ENCODE measurements at places on chromosomes 2 and 18.

GRCh38 chr18:4068552-4069158, 386.5 kb downstream of the DLGAP1 start:
- no peak for DNase-seq

- no peak for DNase-seq
Measured at GRCh38 chr2:59025157-59025757, 784.1 kb upstream of the FANCL start.

DNA sequence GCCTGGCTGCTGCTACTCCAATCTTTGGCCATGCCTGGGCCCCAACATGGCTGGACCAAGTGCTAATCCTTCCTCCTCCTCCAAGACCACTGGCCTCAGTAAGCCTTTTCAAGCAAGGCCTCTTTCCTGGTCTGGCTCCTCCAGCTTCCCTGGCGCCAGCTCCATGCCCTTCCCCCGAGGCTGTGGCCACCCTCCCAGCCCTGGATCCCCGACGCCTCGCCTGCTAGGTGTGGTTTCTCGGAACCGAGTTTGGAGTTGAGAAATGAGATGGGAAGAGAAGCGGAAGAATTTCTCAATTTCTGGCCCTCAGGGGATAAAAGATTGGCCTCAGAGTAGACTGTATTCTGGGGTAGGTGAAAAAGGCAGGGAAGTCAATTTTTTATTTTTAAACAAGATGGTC, 46.4 kb downstream of the ADCY3 start:
- no peak for DNase-seq

DNA sequence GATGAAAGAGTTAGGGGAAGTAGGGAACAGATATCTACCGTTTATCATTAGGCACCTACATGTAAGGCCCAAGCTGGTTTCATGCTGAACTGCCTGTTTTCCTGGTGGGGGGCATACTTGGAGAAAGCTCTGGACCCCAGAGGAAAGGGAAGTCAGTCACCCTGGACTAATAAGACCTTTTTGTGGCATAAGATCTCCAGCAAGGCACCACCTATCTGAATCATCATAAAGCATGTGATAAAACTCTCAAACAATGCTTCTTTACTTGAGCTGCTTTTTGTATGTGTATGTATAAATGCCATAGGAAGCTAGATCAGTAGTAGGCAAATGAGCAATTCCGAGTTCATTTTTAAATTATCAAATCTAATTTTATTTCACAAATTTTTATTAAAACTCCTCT, 104.8 kb downstream of the TANC1 start:
- no peak for DNase-seq
